Testis (tissue), 5 donors: ENCODE measurements at places on chromosomes 5 and 9. TPM values are rescaled to one million over a fixed set of nuclear protein-coding genes. Genes with fewer than 3 reads are reported as not detected.
A peak's percentile ranks its signal among the peaks of the same experiment; 100 is the strongest.

Gene PCDHGC5
- total RNA-seq, result 5.4 TPM

DNA sequence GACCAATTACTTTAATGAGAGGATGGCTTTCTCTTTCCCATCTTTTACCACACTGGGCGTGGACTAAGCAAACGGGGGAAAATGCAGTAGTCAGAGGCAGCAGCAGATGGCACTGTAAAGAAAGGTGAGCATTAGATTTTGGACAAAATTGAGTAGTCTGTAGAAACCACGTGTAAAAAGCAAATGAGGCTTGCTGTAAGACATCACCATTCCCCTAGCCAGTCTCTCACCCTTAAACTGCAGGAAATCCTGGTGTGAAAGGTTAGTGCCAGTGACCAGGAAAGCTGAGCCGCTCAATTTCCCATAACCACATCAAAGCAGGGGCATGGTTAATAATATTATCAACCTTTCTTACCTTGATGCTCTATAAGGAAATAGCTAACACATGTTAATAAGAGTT lies 31.8 kb downstream of the SPATA31C2 start:
- peak; percentile 47 for DNase-seq

- DNase-seq, result peak; percentile 71
These were observed at the start of gene CCNJL for GRCh38 chr5:160312134-160312959. TSS of gene CCNJL (minus strand) at chr5:160312564. CDS start at chr5:160311923, 641 bp downstream.

GRCh38 chr5:16805486-16805885 lies 130.6 kb downstream of the MYO10 start:
- no peak for DNase-seq

- no peak for DNase-seq
These were observed 64.3 kb upstream of the FCN2 start for GRCh38 chr9:134816264-134816663.

Gene ENC1
- 89.7 TPM for total RNA-seq

DNA sequence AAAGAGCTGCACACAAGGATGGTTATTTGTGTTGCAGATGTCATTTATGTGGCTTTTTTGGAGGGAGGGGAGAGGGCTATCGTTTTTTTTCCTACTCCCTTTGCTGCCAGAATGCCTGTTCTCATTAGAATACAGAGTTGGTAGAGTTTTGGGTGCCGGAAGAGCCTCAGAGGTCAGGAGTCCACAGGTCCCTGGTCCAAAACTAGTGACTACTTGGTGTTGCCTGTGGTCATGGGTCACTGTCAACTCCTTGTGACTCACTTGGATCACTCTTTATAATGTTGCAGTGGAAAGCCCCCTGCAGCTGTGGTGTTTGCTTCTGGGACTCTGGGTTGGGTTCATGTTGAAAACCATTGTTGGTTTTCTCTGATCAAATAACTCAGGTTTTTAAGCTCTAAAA lies 131.4 kb downstream of the MAST4 start:
- no peak for DNase-seq
